Activated effector memory CD4-positive, alpha-beta T cell treated with anti-CD3 and anti-CD28 coated beads, Interleukin-2, amount 50 U/mL, for 16 hours (primary cell): ENCODE measurements at places on chromosomes 2 and 18.

DNA sequence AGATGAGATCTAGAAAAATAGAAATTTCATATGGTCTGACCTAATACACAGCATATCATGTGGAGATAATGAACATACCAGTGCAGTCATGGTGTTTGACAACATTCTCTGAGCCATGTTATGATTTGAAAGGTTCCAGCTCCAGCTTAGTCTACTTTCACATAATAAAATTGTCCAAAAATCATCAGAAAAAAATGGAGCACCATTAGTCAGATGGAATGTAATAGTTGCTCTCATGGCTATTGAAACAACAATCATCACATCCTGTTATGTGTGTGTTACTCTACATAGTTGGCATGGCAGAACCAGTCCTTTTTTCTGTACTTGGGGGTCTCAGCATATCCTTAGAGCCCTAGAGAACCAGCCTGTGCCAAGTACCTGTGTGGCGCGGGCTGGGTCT lies 678.9 kb upstream of the FANCL start:
- no peak for DNase-seq

- no peak for DNase-seq
Measured at GRCh38 chr18:47950511-47950910, 20.1 kb upstream of the SMAD2 start.

DNA sequence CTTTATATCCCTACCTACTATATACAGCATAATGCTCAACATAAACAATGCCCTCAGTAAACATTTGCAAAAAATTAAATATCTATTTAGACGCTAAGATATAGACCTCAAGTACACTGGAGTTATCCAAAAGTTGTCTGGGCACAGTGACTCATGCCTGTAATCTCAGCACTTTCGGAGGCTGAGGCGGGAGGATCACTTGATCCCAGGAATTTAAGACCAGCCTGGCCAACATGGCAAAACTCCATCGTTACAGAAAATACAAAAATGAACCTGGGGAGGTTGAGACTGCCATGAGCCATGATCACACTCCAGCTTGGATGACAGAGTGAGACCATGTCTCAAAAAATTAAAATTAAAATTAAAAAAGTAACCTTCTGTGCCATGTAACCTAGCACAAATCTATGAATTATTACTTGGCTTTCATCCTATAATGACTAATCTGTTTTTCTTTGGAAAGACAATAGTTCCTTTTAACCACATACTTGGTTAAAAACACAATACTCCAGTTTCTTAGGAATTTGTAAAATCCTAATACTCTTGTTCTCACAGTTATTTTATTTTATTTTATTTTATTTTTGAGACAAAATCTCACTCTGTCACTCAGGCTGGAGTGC lies 6.7 kb upstream of the TNFAIP6 start:
- no peak for DNase-seq

- no peak for DNase-seq
Measured at GRCh38 chr2:181471226-181471625, 14.0 kb downstream of the ITGA4 start.

DNA sequence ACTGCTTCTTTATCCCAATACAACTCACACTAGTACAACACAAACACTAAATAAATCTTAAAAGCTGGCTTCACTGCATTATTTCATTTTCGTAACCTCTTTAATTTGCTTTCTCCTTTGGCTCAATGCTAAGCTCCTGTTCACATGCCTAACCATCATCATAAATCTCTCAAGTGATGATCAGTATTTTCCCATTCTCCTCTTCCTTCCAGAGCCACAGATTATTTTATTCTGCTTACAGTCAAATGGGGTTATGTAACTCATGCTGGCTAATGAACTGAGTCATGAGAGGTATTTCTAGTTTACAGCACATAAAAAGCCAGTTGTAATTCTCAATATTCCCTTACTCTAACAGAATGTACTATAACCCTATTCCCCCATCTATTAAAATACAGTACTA lies 350.4 kb upstream of the ZC3H15 start:
- no peak for DNase-seq

GRCh38 chr2:20456116-20456571 lies 9.3 kb downstream of the RHOB start:
- DNase-seq, result no peak

GRCh38 chr2:68193144-68193543 lies 35.5 kb downstream of the PNO1 start:
- no peak for DNase-seq

DNA sequence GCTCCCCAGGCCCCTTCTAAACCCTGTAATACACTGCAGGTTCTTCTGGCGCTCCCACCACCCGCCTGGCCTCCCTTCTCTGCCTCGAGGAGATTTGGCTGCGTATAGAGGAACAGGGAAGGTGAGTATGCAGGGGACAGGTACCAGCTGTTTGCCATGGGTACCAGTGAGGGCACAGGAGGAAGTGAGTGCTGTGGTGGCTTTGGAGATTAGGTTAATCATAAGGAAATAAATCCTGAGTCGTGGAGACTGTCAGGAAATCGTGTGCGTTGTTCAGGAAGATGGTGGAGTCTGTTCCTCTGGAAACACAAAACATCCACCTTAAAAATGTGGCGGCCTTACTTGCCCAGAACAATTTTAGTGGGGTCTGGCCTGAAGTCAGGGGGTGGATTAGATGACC lies 230.4 kb downstream of the FAM210A start:
- DNase-seq, result no peak

DNA sequence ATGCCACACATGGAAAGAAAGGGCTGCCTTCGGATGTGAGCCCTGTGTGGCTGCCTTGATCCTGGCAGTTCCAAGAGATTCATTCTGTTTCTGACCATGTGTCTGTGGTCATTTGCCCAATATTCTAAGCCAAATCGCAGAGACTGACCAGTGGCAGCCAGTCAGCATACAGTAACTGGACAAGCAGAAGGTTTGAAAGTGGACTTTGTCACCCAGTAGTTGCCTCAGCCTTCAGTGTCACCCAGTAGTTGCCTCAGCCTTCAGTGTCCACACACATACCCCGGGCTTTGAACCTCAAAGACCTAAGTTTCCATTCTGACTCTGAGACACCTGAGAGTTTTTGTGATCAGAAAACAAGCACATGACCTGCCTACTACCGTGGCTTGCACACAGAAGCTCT lies 5.0 kb downstream of the RFX8 start:
- no peak for DNase-seq

GRCh38 chr2:230751062-230751461 lies 38.4 kb downstream of the CAB39 start:
- DNase-seq, result no peak

GRCh38 chr2:145235312-145235711 lies 715.4 kb upstream of the ZEB2 start:
- DNase-seq, result no peak

GRCh38 chr2:44372246-44372645 lies 10.5 kb downstream of the CAMKMT start:
- no peak for DNase-seq

DNA sequence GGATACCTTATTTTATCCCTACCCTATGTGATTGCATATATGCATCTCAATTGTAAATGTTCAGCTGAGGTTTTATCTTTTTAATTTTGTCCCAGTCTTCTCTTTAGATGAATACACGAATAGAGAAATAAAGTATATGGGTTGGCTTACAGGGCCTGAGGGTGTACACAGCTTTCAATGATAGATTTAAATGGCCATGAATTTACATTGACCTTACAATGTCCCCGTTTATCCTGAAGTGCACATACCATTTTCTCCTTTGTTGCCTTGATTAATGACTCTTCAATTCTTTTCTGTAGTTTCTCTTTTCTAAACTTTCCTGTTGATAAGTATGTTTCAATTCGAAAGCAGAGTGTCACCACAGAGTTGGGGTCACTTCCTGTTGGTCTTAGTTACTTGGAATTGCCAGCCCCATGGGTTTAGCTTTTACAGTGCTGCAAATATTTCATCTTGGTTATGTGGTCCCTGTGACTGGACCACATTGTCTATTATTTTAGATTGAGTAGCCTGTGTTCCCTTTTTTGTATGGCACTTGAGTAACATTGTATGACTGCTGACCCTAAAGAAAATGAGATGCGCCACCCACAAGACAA lies 1616.3 kb upstream of the ACVR2A start:
- DNase-seq, result no peak

- DNase-seq, result no peak
Measured at GRCh38 chr2:38233231-38233983, 143.7 kb downstream of the ATL2 start.

DNA sequence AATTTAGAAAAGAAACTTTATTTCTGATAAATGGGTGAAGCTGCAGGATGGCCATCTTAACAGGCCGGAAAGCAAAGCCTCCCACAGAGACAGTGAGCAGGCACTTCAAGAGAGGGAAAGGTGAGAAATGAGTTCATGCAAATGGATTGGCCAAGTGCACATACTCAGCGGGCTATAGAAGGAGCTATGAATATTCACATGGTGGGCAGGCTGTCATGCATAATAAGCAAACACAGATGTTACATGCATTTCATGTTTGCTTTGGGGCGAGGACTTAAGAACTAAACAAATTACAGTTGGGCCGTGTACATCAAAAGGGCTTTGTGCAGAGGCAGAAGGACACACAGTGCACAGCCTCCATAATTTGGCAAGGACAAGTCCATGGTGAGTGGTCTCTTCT lies 69.8 kb upstream of the MAL start:
- no peak for DNase-seq

- DNase-seq, result no peak
Measured at GRCh38 chr18:56124186-56124585, 514.2 kb downstream of the TXNL1 start.

GRCh38 chr2:28231110-28231631 lies 161.5 kb upstream of the FOSL2 start:
- DNase-seq, result no peak

- no peak for DNase-seq
Measured at GRCh38 chr2:98559581-98559980, 48.7 kb downstream of the COA5 start.

GRCh38 chr2:105634198-105634597 lies 110.5 kb upstream of the NCK2 start:
- DNase-seq, result no peak

DNA sequence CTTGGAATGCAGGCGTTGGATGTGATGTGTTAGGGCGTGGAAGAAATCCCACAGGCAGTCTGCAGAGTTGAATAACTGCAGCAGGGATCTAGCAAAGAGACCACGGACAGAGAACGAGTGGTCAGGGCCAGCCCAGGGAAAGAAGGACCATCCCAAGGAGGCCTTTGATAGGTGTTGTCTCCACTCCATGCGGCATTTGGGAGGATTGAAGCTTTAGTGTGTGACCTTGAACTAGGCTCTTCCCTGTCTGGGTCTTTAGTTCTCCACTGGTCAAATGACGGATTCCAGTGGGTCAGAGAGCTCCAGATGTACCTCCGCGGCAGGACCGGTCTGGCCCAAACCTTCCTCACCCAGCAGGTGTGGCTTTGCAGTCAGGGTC lies 18.4 kb downstream of the GREB1 start:
- no peak for DNase-seq

- DNase-seq, result no peak
Measured at GRCh38 chr2:170823088-170823897, 6.6 kb downstream of the GAD1 start.

DNA sequence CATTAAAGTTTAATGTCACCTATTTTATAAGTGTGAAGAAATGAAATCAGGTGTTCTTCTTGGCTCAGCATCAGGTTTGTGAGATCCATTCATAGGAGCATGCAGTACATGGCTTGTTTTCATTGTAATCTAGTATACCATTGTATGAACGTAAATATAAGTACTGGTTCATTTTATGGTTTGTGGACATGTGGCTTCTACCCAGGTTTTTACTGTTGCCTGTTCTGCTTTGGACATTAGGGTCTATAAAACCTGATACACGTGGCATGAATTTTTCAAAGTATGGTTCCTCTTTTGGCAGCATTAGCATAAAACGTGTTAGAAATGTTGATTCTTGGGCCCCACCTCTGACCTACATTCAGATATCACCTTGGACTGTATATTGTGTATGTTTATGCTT lies 175.5 kb downstream of the PRPF40A start:
- DNase-seq, result no peak

DNA sequence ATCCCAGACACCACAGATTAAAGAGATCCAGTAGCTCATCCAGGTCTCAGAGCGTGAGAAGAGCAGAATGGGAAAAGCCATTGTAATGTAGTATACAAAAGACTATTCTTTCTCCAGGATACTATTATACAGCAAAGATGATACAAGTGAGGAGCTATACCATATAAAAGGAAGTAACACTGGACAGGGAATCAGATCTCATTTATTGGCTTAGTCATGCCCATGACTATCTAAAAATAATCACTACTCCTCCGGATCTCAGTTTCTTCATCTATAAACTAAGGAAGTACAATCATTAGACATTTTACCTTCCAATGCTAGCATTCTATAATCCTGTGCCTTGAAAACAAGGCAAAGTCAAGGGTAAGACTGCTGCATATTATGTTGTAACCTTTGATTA lies 19.4 kb downstream of the KRCC1 start:
- DNase-seq, result no peak

DNA sequence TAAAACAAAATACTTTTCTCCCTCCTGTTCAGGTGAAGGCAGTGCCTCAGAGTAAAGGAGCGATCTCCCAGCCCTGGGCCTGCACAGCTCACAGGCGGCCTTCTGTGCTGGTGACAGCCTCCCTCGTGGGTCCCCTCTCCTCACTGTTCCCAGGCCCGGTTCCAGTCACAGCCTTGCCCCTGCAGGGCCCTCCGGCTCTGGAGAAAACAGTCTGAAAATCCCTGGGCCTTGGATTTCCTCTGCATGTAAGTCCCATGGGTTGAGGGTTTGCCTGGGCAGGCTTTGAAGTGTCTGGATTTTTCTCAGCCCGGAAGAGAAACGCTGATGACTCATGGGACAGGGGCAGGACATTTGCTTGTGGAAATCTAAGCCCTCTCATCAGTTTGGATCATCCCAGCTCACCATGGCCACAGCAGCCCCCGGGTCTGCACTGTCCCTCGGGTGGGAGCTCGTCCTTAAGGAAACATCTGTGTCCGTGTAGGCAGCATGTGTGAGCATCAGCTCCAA lies 186.1 kb upstream of the RAB12 start:
- DNase-seq, result no peak

GRCh38 chr18:21663578-21663977 lies 41.0 kb downstream of the ABHD3 start:
- no peak for DNase-seq

DNA sequence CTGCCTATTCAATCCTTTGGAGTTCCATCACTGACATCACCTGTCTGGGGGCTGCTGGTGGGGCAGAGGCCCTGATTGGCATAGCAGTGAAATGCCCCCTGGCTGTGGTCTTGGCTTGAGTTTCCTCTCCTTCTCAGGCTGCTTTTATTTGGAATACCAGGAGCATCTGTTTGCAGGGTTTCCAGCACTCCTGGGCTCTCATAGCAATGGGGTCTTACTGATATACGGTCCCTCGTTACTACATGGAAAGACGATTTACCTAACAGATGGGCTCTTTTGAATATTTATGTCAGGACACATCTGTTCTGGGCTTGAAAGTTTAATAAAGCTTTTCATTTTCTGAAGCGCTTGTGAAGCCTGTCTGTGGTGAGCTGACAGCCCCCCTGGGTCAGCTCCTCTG lies 230.3 kb downstream of the SLC4A3 start:
- DNase-seq, result no peak
